IPS DF 19.7 (cell line): ENCODE measurements at places on chromosomes 12 and 14.

DNA sequence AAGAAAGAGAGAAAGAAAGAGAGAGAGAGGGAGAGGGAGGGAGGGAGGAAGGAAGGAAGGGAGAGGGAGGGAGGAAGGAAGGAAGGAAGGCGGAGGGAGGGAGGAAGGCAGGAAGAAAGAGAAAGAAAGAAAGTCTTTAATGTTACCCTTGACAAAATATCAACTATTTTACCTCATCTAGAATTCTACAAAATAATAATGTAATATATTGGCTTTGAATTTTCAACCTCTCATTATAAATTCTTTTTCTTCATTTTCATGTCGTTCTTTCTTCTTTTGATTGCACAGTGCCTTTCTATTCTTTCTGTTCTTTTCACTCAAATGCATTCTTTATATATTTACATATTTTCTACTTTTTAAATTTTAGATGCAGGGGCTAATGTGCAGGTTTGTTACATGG is 59.5 kb upstream of the GARIN2 start:
- DNase-seq: no peak

DNA sequence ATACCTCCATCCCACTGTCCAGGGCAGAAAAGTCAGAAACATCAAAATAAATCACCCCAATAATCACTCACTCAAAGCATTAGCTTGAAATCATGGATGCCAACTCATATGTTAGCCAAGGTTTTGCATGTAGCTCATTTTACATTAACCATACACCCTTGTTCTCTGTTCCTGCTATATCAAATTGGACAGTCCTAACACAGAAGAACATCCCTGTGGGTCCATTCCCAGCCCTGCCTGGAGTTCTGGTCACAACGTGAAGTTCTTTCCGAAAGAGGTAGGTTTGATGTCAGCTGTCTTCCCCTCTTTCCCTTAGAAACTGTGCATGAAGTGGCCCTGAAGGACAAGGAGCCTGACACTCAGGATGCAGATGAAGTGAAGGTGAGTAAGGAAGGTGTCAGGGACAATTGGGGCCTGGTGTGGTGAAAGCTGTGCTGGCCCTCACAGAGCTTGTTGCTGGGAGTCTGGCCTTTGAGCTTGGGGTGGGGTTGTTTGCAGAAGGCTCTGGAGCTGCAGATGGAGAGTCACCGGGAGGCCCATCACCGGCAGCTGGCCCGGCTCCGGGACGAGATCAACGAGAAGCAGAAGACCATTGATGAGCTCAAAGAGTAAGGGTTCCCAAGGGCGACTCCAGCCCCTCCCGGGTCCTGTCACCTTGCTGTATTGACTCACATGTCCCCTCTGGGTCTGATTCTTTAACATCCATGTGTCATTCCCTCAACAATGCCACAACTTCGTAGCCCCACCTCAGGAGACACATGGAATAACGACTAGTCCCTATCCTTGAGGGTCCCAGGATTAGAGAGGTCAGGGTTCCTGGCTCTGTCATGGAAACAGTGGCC is 15.0 kb upstream of the PIP4K2C start:
- no peak for DNase-seq

- no peak for DNase-seq
Observed at GRCh38 chr14:104545942-104546501, 33.5 kb upstream of the C14orf180 start.

- no peak for DNase-seq
Observed at GRCh38 chr14:65002586-65003210, 16.0 kb downstream of the FNTB start.

DNA sequence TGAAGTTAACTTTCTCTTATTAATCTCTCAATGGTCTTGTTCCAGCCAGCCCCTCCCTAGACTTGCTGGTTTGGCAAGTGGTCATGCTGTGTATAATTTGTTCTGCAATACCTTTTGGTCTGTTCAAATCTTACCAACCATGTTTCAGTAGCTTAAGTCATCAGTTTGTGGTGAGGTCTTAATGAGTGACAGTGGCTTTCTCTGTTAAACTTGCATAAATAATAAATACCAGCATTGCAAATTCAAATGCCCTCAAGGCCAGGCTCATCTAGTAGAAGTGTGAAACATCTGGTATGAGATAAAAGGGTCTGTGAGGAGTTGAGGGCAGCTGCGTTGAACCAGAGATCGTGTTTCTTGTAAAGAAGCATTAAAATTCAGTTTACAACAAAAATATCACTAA is 319.5 kb downstream of the TMEM117 start:
- no peak for DNase-seq

DNA sequence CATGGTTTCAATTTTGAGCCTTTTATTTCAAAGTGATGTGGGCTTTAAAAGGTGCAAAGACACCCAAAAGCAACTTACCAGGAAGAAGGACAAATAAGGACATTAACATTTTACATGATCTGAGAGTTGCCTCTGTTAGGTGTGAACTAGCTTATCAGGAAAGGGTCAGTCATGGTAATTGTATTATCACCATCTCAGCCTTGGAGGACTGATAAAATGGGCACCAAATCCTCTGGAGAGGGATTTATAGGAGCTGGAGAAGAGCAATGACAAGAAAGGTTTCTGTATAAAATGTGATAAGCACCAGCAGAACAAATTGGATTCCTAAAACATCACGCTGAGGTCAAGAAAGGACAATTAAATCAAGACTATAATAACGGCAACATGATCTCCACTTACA is 217.7 kb upstream of the PRICKLE1 start:
- DNase-seq: no peak

DNA sequence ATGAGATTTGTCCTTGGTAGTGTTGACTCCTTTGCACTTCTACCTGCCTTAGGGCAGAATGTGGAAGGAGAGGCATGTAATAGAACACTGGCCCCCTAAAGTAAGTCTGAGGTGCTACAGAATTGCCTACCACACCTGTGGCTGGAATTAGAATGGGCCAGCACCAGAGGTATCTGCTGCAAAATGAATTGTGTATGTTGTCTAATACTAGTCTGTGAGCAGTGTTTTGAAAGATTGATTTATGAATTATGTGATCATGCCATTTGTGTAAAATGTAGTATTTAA is 5.7 kb upstream of the STYX start:
- no peak for DNase-seq

GRCh38 chr14:61315313-61315712 is 6.1 kb upstream of the PRKCH start:
- no peak for DNase-seq

GRCh38 chr12:121748571-121749265 is 36.2 kb downstream of the TMEM120B start:
- no peak for DNase-seq

DNA sequence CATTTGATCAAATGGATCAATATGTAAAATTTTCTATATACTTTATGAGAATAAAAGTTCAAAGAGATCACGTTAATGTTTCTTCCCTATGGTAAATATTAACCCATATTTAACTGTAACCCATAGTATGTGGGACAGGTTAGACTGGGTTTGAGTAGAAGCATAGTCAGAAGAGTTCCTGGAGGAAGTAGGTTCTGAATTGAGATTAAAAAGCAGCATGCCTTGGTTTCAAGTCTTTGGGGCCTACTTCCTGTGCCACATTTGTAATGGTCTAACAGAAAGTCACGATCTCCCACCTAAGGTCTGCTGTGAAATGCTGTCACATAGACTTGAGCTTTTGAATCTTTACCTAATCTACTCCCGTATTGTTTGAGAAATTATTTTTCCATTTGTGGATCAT is 63.8 kb downstream of the FIGNL2 start:
- DNase-seq: no peak

GRCh38 chr12:88802096-88802706 is 221.9 kb upstream of the KITLG start:
- no peak for DNase-seq

GRCh38 chr12:89155826-89156225 is 196.5 kb downstream of the DUSP6 start:
- no peak for DNase-seq

GRCh38 chr14:75132382-75133086 is 5.7 kb upstream of the NEK9 start:
- no peak for DNase-seq

- DNase-seq: no peak
Observed at GRCh38 chr14:93331728-93332396, 974 bp downstream of the BTBD7 start.

DNA sequence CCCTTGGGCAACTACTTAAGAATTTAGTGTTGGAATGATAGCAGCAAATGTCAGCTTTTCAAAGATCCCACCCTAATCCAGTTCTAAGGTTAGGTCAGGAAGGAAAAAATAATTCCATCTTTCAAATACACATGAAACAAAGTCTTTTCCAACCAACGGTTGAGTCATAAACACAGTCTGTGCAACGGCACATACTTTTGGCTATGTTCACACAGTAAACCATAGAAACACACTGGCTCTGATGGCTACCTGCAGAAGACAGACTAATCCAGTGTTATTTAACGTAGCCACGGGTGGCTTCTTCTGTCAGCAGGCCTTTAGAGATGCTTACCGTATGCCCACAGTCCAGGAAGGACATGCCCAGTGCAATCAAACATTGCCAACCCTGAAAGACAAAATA is 35.7 kb downstream of the HIGD1C start:
- DNase-seq: no peak

DNA sequence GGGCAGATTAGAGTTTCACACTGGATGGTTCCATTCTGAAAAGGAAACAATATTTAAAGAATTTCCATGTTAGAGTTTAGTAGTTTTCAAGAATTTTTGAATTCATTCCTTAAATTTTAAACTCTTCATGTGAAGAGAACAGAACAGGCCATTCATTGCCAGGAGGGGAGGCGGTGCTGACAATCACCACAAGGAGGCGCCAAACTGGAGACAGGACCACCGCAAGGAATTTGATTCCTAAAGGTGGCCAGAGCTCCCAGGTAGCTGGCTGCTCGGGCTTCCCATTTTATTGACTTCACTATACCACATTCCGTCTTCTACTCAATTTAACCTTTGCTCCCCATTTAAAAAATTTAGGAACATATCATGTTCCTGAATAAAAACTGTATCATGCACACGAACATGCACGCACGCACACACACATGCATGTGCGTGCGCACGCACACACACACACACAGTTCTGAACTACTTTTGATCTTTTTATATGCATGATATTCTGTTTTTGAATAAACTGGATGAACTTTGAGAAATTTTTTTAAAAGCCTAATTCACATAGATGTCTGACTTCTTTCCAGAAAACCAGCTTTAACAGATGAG is 101.2 kb downstream of the NELL2 start:
- DNase-seq: no peak

- no peak for DNase-seq
Observed at GRCh38 chr12:98503592-98504367, 11.6 kb upstream of the TMPO start.

DNA sequence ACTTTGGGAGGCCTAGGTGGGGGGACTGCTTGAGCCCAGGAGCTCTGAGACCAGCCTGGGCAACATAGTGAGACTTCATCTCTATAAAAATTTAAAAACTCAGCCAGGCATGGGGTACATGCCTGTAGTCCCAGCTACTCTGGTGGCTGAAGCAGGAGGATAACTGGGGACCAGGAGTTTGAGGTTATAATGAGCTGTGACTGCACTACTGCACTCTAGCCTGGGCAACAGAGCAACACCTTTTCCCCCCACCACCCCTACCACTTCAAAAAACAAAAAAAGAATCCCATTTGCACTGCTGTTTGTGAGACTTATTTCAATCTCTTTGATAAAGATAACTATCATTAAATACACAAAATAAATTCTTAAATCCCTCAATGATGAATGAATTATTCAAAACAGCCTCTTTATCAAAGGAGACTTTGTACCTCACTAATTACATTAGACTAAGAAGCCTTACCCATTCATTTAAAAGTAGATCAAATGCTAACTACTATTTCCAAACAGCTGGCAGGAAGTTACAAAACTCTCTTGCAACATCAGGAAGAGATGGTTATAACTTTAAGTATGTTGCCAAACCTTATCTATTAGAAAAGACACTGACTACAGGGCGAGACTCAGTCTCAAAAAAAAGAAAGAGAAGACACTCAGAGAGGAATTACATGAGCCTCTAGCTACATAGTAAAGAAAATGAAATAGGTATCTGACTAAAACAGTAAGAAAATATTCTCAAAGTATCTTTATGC is 14.7 kb downstream of the BLTP3B start:
- no peak for DNase-seq

- DNase-seq: no peak
Observed at GRCh38 chr14:102731871-102732800, 45.1 kb upstream of the TRAF3 start.

DNA sequence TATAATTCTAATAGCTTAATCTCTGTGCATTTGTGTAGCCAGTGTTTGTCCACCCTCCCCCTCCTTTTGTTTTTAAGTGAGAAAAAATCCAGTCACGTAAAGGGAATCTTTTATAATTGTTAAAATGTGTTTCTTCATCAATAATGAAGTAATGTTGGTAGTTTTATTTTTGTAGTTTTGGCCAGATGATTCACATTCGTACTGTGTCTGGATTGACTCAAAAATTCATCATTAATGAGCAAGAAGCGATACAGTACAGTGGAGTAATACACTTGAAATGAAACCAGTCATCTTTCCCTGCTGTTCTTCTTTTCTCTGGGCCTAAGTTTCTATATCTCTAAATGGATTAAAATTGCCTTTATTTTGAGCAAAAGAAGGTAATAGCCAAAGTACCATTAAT is 86.5 kb downstream of the SRGAP1 start:
- DNase-seq: no peak

DNA sequence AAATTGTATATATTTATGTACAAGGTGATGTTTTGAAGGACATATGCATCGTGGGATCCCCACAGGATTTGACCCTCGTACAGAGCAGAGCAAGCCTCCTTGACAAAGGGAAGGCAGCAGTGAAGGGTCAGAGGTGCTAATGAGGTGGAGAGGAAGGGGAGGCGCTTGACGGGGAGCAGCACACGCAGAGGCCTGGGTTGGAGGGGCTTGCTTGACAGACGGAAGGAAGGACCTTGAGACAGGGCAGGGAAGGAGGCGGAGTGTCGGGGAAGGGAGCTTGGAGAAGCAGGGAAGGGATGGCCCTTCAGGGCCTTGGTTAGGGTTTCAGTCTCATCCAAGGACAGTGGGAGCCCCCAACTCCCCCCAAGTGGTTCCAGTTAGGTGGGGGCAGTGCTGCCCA is 52.6 kb downstream of the ZNF664 start:
- DNase-seq: no peak

DNA sequence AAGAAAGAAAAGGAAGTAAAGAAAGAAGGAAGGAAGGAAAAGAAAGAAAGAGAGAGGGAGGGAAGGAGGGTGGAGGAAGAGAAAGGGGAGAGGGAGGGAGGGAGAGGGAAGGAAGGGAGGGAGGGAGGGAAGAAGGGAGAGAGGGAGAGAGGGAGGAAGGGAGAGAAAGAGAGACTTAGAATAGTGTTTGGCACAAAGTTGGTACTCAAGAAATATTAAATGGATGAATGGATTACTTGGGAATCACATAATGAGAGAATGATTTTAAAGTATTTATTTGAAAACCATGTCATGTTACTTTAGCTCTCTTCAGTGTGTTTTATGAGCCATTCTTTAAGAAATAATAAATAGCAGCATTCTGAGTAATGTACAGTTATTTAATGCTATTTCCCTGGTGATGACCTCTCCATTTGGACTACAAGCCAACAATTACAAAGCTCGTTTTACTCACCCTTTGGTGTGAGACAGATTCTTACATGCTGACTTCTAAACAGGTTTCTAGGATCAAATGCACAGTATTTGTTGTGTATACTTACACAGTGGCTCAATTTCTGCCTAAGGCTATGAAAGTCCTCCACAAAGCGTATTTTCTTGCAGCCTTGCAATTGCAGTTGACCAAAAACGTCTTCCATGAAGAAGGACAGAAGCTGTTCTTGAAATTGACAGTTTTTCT is 861 bp downstream of the IL26 start:
- DNase-seq: no peak
